ENCODE measurements at places on chromosomes 3 and 15.

DNA sequence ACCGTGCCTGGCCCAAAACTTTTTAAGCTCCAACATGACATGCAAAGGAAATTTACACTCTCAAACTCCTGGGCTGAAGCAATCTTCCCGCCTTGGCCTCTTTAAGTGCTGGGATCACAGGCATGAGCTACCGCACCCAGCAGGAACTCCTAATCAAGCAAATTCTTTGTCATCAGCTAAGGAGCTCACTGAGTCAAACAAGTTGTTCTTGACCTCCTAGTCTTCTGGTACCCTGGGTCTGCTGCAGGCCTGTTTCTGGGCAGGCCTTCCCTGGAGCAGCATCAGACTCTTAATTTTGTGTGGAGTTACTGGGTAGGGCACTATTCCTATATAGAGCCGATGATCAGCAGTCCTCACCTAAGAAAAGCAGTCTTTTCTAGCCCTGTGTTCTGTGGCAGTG, 68.4 kb upstream of the FLNB start:
- DNase-seq: no peak

DNA sequence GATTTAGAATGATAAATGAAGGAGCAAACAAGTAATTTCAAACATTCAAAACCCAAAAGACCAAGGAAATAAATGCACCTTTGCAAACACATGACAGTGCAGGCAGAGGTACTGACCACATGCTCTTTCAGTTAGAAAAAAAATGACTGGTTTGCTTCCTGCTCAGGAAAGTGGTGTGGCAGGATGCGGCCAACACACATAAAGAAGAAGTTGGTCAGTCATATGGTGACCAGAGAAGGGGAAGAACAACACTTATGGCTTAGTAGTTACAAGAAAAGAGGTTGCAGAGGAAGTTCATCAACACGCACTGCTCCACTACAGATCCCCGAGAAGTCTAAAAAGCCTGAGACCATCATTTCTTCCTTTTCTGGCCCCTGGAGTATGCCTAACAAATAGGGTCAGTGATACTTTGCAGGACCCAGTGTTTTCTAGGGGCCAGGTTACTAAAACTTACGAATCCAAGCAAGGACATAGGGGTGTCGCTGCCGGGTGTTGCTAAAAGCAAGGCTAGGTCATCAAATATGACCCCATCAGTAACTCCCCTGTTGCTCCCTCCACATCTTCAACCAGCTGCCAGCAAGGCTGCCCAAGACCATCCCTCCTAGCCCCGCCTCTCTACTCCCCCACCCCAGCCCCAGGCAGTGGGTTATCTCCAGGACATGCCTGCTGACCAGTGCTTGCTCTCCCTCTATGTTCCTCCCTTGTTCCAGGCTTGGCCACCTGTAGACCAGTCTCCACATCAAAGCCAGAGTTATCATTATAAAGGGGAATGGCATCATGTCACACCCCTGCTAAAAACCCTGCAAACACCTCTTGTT, 11.2 kb downstream of the ATP8B4 start:
- DNase-seq: no peak

GRCh38 chr3:156664831-156665178, 9.6 kb upstream of the TIPARP start:
- no peak for DNase-seq

GRCh38 chr3:72398781-72399180, 449.5 kb downstream of the SHQ1 start:
- no peak for DNase-seq

Measured in NCI-H1417 treated with DMSO at 0.1 percent for 48 hours (cell line).